Stimulated activated CD8-positive, alpha-beta memory T cell treated with anti-CD3 and anti-CD28 coated beads, Interleukin-7, amount 100 ng/mL, for 24 hours (primary cell): ENCODE measurements at places on chromosomes 6 and 20.

- no peak for DNase-seq
Measured at GRCh38 chr6:133546098-133546497, 304.9 kb downstream of the EYA4 start.

- no peak for DNase-seq
Measured at GRCh38 chr6:79631693-79632172, 604 bp downstream of the SH3BGRL2 start.

DNA sequence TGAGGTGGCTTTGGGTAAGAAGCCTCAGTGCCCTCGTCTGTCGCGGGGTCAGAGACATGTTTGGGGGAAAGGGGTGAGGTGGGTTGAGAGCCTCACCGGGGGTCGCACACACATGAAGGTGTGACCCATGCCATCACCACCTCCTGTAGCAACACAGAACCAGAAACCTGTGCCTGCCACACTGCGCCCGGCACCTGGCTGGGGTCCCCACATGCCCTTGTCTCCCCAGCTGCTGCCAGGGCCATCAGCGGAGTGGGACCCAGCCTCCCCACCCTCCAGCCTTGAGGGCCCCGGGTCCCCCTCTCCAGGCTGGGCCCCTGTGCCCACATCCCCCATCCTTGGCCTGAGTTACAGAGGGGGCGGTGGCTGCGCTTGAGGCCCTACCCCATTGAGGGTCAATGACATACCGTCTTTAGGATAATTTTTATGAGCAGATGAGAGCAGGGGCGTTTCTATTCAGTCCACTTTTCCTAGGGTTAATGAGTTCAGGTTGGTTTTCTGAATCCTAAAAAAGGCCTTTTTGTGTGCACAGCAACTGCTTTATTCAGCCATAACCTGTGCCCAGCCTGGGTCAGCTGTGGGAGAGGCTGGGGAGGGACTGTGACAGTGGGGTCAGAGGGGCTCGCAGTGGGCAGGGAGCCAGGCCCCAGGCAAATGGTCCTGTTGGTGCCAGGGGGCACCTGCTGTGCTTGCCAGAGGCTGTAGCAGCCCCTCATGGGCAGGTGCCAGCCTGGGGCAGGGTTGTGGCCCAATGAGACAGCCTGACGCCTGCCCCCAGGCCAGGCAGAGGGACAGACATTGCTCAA lies 19.4 kb downstream of the APCDD1L start:
- no peak for DNase-seq

DNA sequence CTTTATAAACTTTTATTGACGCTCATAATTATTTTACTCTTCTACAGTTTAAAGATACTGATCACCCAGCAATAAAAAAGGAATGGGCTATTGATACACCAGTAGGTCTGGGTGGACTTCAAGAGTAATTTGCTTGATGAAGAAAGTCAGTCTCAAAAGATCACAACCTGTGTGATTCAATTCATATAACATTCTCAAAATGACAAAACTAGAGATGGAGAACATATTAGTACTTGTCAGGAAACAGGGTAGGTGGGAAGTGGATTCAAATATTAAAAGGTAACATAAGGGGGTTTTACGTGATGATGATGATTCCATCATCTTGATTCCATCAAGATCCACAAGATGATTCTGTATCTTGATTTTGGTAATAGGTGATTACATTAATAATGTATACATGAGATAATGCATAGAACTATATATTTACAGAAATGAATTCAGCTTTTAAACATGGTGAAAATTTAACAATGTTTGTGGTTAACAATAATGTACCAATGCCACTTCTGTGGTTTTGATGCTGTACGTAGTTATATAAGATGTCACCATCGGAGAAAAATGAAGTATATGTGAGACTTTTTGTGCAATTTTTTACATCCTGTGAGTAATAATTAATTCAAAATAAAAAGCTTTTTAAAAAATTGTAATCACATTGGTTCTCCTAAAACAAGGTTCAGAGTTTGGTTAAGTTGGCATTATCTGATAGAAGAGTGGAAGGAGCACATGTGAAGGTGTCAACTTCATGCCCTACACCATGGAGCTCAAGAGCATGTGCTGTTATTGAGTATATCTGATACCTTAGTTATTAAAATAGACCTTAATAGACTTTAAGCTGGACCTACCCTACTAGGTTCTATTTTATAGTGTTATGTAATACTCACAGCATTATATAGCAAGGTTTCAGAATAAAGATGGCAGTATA lies 66.3 kb upstream of the DYNLRB1 start:
- DNase-seq = no peak

DNA sequence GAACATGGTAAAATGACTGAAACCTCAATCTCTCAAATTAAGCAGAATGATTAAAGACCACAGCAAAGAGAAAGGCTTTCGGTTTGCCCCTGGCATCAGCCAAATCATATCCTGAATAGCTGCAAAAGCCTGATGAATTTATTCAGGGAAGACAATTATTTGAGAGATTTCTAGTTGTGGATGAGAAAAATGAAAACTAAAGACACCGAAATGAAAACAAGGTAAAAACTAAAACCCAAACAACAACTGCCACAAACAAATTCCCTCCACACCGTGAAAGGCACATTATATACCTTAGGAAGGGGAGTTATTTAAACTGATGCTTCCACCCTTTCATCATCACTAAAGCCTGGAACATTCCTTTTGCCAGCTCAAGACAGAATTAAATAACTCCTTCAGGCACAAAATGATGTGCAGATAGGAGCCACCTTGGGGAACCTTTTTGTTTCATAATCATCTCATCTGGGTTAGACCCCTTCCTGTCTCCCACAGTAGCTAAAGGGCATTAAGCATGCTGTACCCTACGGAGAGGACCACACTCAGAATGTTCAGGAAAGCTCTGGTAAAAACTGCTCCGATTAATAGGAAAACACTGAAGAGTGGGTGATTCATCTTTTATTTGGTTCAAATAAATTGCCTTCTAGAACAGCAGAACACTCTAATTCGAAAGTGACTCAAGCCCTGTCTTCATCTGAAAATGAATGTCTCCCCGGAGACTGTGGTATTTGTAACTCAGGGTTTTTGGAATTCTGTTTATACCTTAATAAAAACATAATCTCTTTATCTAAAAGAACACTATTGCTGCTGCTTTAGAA lies 9.1 kb upstream of the ANKRD60 start:
- DNase-seq = no peak

GRCh38 chr6:81763051-81763450 lies 10.6 kb upstream of the TENT5A start:
- no peak for DNase-seq

- DNase-seq = no peak
Measured at GRCh38 chr6:116326996-116327395, 43.8 kb upstream of the DSE start.

DNA sequence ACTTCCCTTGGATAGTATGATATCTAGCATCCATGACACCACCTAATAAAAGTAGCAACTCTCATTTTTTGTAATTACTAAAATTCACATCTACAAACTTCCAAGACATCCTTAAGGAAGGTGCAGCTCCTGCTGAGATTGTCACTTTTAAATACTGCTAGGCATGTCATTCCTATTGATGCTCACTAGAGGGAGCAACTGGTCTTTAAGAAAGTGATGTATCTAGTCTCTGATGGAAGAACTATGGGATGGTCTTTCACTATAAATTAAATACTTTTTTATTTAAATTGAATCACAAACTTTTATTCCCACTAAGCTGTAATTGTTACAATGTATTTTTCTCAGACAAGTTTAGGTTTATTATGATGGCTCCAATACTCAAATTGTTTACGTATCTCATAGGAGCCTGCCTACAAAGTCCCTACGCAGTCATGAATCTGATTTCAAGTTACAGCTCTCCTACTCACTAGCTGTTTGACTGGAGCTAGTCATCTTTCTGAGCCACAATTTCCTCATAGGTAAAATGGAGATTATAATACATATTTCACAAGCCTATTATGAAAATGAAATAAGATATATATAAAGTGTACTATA lies 8.1 kb upstream of the TSPYL1 start:
- no peak for DNase-seq

GRCh38 chr6:34523441-34524206 lies 32.5 kb downstream of the SPDEF start:
- no peak for DNase-seq
